ENCODE measurements at places on chromosomes 4 and X.

- DNase-seq: no peak
Measured at GRCh38 chr4:110620691-110621327, 2.1 kb downstream of the PITX2 start.

DNA sequence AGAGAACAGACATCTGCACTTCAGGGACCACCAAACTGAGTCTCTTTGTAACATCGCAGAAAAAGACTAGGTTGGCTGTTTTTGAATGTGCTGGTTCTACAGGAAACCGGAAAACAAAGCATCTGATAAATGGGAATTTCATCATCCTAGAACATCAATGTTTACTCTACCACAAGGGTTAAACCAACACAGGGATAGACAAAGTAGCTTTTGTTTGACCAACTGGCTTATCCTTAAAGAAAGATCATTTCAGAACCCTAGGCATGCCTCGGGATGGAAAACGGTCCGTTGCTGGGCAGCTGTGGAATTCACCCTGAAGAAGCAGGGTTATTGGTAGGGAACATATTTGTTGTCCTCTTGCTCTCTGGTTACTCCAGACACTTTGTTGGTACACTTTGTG, 2355.5 kb upstream of the AGA start:
- no peak for DNase-seq

- no peak for DNase-seq
Measured at GRCh38 chr4:140125374-140125773, 28.6 kb downstream of the MAML3 start.

DNA sequence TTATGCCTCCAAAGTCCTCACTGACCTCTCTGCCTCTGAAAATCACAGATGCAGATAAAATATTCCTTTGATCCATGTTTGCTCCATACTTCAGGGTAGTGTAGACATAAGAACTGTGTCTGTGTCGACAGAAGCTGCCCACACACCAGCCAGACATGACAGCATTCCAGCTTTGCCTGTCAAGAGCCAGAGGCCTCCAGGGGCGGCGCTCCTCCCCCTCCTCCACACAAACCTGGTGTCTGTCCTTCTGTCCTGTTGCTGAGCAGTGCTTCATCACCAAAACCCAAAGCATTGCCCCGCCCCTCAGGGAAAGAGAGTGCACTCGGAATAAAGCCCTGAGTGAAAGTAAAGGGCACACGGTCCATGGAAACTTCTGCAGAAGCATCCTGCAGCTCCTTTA, 379.4 kb downstream of the FBXW7 start:
- DNase-seq: no peak

GRCh38 chrX:111123606-111124179, 27.7 kb downstream of the PAK3 start:
- no peak for DNase-seq

DNA sequence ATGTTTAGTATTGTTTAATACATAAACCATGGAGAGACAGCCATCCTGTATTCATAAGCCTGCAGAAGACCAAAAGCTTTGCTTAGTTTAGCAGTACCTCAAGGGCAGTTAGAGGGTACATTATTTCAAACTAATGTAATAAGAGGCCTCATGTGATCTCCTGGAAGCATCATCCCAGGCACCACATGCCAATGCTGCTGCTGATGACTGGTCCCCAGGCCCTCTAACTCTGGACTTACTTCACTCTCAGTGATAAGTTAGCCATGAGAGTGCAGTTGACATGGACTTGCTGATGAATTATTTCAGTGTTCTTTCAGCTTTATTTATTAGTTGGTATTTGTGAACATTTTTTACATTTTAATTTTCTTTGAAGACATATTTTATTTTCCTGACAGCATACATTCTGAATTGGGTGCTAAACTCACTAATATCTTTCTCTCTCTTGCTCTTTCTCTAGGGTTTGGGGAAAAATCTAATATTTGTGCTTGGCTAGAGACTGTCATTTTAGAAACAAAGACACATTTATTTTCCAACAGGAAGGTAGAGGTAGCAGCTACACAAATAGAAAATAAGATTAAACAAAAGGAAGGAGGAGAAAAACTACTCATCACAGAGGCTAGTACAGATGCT, 207.8 kb downstream of the NPFFR2 start:
- DNase-seq: no peak

- no peak for DNase-seq
Measured at GRCh38 chrX:154791467-154791866, 13.8 kb downstream of the MPP1 start.

GRCh38 chr4:160848901-160849760, 1314.7 kb downstream of the FSTL5 start:
- no peak for DNase-seq

DNA sequence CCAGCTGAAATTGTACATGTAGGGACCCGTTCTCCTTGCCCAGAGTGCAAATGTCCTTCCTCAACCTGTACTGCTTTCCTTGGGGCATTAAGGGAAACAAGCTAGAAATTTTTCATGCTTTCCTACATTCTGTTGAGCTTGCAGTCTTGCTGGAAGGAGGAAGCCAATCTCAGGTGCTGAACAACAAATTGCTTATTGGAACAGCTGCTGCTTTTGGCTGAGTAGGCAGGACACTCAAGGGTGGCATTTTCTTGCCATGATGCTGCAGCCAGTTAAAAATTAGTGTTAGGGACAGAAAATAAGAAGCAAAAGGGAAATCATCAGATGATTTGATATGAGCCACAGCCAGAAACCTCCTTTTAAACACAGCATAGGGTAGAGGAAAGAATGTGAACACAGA, 223.7 kb downstream of the QDPR start:
- DNase-seq: no peak

DNA sequence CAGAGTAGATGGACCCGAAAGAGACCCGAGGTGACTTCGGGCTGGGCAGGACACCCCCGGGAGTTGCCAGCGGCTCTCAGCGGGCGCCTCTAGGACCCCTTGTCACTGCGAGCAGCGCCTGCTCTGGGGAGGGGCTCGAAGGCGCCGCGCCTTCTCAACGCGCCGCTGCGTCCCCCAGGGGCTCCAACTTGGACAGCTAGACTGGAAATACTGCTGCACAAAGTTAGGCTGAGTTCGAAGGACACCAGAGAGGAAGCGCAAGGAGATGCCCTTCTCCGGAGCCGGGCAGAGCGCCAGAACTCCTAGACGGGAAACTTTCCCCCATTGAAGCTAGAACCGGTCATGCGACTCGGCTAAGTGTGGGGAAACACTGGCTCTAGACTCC, 493 bp upstream of the KCNIP4 start:
- no peak for DNase-seq

DNA sequence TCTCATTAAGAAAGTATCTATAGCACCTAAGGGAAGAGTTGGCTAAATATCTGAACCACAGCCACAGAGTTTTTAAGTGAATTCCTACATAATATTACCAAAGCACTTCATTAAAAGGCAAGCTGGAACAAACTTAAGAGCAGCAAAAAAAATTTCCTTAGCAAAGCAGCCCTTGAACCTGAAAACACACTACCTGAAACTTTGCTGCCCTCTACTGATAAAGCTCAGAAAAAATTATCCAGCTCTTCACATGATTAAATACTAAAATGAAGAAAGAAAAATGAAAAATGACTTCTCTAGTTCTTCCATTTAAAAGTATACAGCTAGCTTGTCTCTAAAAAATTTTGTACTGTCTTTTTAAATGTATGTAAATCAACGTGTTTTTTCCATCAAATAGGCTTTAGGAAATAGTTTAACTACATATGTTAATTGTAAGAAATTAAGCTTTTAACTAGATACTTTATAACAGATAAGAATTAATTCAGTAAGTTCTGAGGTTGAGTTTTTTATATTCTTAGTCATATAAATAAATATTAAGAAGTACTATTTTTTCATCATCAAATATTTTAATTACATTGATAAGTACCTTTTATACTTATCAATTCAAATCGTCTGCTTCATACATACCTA, 156.1 kb downstream of the STPG2 start:
- no peak for DNase-seq

All from cortex of kidney (tissue), 1 donor.